NCI-H1105 (cell line): ENCODE measurements at places on chromosomes 5 and 9.
A peak's percentile ranks its signal among the peaks of the same experiment; 100 is the strongest.

DNA sequence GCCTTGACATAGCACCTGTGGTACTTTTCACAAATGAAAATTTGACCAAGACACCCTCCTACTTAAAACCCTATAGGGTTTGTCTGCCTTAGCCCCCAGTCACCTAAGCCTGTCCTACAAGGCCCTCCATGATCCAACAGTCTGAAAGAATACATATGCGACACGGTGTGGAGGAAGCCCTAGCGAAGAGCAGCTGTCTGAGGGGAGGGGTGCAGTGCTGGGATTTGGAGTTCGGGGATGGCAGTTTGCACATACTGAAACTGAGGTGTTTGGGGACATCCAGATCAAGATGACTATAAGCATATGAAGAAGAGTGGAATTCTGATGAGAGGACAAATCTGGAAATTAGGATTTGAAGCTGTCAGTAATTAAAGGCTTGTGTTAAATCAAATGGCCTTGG lies 7.2 kb upstream of the MYORG start:
- DNase-seq, result no peak

DNA sequence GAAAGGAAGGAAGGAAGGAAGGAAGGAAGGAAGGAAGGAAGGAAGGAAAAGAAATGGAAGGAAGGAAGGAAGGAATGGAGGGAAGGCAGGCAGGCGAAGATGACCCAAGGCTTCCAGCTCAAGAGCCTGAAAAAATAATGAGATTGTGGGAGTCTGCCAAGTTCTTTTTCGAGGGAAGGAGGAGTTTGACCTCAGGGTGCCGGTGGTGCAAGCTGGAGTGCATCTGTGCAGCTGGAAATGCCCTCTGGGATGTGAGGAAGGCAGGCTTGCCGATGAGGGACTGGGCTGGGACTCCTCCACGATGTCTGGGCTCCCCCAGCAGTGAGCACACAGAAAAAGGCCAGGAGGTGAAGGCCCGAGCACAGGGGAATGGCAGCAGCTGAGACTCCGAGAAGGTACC lies 154.9 kb upstream of the DAPK1 start:
- DNase-seq, result no peak

- DNase-seq, result no peak
Observed at GRCh38 chr5:7787770-7788169, 63.2 kb downstream of the CFAP90 start.

GRCh38 chr9:23079798-23080197 lies 633.2 kb downstream of the DMRTA1 start:
- no peak for DNase-seq

- DNase-seq, result no peak
Observed at GRCh38 chr5:60352992-60353599, 346.9 kb downstream of the DEPDC1B start.

DNA sequence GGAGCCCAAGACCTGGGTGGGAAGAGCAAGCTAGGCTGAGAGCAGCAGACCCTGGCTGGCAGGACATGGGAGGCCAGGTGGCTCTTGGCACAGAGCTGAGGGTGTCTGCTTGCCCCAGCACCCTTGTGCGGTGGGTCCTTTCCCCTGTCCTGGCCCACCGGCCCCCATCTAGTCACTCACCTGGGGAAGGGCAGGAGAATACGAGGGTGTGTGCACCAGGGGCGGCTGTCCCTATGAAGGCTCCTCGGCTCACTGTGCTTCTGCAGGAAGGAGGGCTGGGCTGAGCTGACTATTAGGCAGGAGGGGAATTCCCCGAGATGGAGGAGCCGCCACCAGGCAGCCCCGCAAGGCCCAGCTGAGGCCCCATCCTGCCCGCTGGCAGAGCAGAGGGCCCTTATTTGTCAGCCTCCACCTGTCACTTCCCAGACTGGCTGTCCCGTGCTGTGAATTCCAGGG lies 6.1 kb upstream of the TNIP1 start:
- DNase-seq, result no peak

DNA sequence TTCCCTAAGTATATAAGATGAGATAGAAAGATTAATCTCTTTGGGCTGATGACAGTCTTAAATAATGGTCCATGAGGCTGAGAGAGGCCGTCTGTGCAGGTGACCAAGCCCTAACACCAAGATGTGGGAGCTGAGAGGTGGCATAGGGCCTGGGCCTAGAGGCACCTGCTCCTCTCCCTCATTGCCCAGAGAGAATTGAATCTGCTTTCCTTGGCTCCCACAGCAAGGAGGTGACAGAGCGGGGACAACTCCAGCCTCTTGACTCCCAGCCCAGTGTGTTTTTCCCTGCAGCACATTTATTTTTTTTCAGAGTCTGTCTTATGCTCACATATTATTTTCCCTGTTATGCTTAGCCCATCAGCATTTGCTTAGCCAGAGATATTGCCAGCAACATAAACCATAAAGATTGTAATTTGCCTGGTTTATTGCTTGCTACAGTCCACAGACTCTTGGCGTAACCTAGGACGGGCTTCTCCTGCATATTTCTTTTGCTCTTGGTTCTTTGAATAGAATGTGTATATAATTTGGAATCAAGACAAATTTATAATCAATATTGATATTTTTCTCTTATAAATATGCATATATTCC lies 105.6 kb downstream of the NTRK2 start:
- no peak for DNase-seq

GRCh38 chr5:116237917-116238500 lies 153.2 kb downstream of the COMMD10 start:
- no peak for DNase-seq

GRCh38 chr5:32711681-32712480 lies 760 bp downstream of the NPR3 start:
- no peak for DNase-seq

- no peak for DNase-seq
Observed at GRCh38 chr5:125486634-125487033, 740.2 kb upstream of the ZNF608 start.

DNA sequence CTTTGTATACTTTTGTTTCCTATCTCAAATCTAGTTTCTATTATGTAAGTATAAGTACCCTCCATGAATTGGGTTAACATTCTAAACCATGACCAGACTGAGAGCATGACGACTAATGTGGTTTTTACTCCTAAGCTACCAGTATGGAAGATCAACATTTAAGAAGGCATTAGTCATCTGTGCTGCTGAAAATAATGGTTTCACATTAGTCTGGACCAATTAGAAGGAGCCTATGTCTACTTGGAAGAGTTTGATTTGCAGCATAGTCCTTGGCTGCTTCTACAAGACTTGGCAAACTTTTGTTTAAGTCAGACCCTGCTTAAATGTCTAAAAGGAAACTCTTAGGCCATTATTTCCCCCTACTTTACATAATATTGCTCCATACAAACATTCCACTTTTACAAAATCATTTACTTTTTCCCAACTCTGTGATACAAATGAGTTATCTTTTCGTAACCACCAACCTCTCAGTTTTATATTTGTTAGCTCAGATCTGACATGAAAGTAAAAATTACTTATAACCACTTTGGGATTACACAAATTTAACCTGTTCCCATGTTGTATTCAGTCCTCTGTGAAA lies 186.7 kb downstream of the COMMD10 start:
- DNase-seq, result no peak

- no peak for DNase-seq
Observed at GRCh38 chr5:91978221-91978882, 595.2 kb upstream of the ARRDC3 start.

DNA sequence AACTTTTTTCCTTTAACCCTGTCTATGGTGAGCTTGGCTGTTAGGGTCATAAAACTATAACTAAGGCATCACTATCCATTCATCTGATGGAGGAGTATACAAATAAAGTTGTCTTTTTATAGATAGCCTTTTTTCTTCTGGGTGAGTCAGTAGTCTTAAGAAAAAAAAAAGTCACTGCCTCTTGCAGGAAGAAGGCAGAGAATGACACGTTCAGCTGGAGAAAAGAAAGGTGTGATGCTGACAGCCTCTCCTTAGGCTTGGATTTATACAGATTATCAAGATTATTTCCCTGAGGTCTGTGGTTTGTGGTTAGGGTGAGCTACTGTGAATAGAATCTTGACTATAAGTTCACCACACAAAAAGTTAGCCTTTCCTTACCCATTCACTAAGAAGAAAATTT lies 23.0 kb downstream of the EPB41L4B start:
- no peak for DNase-seq

GRCh38 chr5:147963948-147964693 lies 57.8 kb upstream of the C5orf46 start:
- no peak for DNase-seq

- DNase-seq, result no peak
Observed at GRCh38 chr5:62486672-62487071, 74.1 kb downstream of the IPO11 start.

DNA sequence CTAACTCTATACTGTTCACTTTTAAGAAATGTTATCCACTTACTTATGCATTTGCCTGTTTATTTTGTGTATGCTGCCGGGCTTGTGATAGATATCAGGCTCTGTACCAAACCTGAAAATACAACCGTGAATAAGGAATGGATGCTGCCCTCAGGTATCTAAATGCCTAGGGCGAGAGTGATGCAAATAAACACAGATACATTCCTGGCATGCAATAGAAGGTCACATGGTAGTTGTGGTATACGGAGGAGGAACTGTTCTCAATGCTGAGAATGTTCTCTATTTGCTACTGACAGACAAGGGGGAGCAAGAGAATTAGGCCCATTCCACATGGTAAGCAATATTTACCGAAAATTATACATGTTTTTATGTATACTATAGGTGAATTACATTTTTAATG lies 227.8 kb downstream of the ICE1 start:
- DNase-seq, result no peak

- DNase-seq, result no peak
Observed at GRCh38 chr9:112404508-112404932, 24.6 kb downstream of the HSDL2 start.

DNA sequence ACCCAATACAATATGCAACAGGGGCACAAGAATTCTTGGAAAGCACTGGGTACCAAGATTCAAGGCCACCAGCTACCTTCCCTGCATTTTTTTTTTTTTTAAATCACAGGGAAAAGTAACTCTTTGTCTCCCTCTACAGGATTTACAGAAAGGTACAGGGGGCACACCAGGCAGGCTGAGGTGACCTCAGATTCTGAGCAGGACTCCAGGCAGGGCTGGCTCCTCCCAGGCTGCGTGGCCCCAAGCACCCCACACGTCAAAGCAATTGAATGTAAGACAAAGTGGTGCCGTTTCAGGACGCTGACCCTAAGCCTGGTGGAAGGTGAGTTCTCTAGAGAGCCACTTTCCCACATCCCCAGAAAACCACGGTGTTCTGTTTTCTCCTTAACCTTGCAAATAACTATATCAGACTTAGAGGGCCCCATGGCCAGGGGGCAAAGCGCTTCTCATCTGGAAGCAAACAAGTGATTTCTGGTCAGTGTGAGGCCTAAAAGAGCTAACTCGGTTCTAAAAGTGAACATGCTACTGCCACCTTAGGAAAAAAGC lies 222.6 kb downstream of the ROR2 start:
- DNase-seq, result peak; percentile 18

DNA sequence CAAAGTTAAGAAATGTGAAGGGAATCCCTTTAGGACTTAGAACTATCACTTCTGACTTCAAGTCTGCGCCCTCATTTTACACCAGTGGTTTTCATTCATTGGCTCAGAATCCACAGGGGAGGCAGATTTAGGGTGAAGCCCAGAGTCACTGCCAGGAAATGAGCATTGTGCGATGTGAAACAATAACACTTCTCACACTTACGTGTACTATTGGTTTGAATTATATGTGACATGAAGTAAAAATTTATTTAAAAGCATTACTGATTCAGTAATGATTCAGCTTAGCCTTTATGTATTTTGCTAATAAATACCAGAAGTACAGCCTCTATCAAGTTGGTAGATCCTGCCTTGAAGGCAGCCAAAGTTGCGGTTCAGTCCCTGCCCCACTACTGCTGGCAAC lies 98.6 kb downstream of the PAM start:
- DNase-seq, result no peak

GRCh38 chr9:136348691-136349090 lies 14.9 kb downstream of the DNLZ start:
- DNase-seq, result no peak

DNA sequence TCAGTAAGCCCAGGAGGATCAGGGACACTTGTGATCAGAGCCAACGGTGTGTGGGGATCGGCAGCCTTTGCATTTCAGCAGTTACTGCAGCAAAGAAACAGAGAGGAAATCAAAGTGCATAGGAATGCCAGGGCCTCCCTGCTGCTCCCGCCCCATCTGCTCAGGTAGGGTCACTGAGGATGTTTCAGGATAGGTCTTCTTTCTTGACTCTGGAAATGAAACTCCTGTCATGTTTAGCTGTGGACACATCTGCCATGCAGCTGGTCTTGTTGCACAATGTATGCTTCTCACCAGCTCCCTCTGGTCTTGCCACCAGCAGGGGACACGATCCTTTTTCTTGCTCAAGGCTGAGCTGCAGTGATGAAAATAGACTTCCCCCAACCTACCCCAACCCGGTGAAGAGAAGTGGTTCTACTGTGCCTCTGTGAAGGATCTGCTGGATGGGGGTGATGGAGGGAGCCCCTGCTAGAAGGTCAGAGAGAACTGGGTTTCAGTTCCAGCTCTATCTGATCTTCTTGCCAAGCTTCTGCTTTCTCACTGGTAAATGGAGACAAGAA lies 185.2 kb upstream of the KLF4 start:
- DNase-seq, result no peak

DNA sequence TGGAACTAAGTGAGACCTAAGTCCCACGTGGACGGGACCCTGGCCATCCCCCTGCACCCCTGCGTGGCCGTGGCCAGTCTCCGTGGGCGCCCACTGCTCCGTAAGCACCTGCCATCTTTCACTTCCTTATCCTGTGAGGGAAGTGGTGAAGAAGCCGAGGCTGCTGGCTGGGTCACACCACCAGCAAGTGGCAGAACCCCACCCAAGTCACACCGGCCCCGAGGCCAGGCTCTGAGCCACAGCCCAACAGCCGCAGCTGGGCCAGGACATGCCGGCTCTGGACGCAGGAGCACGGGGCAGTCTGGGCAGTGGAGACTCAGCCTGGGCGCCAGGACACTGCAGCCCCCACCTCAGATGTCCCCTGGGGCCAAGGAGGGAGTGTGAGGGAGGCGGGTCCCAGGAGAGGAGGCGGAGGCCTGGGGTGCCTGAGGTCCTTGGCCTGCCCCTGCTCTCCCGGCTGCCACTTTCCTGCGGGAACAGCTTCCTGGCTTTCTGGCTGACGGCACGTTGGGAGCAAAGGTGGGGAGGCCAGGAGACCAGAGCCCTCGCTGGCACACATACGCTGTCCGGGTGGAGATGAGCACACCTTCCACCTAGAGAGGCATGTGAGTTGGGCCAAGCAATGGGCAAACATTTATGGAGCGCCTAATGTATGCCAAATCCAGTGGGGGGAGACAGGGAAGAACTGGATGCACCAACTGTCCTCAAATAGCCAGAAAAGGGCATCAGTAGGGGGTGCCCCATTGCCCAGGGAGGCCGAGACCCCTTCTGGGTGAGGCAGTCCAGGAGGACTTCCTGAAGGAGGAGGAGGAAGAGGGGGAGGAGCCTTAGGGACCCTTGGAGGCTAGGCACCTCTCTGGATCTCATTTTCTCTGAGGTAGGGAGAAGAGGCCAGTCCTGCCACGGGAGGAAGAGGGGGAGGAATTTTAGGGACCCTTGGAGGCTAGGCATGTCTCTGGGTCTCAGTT lies 43.9 kb upstream of the EGFL7 start:
- no peak for DNase-seq

DNA sequence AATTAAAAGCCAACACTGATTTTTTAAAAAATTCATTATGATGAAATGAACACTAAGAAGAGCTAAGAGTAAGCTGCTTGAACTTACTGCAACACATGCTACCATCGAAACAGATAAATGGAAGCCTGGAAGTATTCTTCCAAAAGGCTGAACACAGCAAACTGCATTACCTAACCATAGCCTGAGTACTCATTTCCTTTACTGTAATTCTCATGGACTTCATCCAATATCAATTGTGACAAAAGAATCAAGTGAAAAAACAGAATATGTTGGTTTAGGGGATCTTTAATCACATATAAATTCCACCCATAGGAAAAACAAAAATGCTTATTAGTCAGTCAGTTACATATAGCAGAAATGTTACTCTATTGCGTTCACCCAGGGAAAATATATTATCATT lies 68.5 kb downstream of the DROSHA start:
- no peak for DNase-seq
